ENCODE measurements at places on chromosomes 5 and 9.
A peak's percentile ranks its signal among the peaks of the same experiment; 100 is the strongest.

DNA sequence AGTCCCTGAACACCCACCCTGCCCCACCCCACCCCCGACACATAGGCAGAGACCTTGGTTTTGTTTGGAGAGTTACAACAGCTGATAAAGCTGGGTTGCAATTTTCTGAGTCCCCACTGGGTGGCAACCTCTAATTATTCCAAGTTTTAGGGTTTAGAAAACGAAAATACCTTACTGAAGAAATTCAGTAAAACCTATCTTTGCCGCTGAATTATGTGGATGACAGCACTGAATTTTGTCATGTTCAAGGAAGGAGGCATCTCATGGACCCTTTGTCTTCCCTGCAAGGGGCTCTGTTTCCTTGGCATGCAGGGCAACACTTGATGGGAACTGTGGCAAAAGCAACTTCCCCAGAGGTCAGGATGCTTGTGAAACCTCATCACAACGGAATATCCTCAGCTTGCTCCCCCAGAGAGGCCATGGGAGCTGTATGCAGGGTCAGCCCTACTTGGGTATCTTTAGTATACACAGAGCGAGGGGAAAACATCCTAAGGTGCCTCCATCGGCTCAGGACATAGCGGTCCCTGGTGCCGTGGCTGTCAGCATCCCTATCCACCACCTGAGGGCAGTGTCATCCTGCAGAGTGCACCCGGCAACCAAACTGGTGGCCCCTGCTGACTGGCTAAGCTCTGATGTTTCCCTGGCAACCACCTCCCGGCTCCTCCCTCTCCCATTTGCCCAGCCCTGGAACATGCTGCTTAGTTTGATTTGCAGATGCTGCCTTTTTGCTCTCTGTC lies 123.1 kb downstream of the RXRA start:
- DNase-seq, result peak; percentile 62

- no peak for DNase-seq
Observed at GRCh38 chr5:65760504-65761275, 38.7 kb downstream of the NLN start.

DNA sequence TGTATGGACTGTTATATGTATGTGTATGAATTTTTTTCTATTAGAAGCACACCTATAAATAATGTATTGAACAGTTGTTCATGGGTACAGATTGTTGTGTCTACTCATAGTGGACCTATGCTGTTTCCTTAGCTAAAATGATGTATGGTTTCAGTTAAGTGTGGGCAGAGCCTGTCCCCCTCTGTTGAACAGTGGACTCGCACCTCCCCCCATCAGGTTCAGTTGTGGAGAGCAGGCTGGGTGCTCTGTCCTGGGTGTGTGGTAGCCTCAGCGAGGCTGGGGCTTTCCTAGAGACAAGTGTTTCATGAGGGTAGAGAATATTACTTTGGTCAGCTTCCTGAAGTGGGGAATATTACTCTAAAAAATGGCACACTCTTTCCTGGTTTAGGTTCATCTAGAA lies 47.4 kb upstream of the LRRTM2 start:
- DNase-seq, result no peak

DNA sequence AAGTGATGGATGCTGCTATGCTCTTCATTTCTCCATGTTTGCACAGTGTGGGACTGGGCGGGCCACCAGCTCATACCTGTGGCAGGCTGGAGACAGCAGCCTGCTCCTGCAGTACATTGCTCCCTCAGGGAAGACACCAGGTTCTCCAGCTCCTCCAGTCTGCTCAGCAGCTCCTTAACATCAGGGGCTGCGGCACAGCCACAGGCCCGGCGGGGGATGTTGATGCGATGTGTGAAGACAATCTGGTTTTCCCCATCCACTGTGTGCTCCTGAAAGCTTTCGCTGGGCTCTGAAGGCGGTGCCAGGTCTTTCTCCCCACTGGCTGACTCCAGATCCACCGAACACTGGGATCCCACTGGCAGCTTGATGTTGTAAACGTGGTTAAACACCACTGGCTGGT lies 27.5 kb downstream of the TNC start:
- DNase-seq, result no peak

GRCh38 chr9:128203707-128204551 lies 750 bp downstream of the DNM1 start:
- DNase-seq, result no peak

DNA sequence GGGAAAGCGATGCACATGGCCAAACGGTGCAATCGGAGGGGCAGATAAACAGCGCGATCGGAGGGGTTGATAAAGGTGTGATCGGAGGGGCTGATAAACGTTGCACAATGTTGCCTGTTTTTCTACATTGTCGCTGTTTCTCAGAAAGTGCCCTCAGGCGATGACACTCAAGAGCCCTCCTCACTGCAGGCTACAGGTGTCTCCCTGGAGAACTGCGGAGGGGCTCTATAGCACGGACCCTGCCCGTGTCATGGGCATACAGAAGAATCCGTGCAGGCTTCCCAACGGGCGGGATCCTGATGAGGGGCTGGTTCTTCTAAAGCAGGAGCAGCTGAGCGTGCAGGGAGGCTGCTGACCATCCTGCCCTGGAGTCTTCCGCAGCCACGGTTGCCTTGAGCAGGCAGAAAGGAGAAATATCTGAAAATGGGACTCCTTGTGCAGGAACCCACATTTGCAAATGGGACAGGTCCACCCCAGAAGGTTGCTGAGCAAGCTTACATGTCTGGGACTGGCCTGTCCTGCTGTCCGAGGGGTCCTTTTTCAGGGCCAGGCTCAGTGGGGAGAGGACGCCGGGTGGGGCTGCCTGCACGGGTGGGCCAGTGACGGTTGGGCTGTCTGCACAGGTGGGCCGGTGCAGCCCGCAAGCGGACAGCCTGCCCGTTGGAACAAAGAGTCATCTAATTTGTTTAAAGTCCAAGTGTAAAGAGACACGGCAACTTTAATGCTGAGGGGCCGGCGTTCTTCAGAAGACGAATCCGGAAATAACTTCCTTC lies 25.1 kb upstream of the LPCAT1 start:
- no peak for DNase-seq

DNA sequence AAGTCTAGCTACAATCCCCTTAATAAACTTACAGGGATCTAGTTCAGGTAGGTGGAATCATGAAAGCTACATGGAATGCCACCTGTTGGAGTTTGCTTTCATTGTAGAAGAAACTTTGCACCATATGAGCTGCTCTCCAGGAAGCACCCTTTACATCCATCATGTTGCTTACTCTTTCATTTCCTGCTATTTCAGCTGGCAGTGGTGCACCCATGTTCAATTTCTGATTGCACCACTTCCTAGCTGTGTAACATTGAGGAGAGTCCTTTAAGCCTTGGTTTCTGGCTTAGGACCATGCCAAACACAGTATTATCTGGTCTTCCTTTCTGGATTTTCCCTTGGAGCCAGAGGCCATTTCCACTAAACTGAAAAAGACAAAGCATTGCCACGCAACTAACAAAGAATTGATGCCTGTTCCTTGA lies 123.3 kb upstream of the SLC12A2 start:
- no peak for DNase-seq

DNA sequence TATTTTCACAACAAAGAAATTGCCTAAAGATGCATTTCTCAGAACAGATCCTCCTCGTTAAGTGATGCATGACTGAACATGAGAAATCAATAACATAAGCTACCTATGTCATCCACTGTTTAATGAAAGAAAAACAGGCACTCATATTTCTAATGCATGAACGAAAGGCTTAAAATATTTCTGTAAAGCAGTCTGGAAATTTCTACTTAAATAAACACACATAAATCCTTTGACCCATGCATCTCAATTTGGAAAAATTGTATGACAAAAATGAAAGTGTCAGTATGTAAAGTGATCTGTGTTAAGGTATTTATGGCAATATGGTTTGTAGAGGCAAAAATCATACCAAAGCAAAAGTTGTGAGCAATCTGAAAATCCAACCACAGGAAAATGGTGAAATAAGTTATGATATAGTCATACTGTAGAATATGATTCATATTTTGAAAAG lies 399.2 kb upstream of the GRAMD2B start:
- no peak for DNase-seq

GRCh38 chr5:159518371-159518770 lies 188.1 kb upstream of the IL12B start:
- DNase-seq, result no peak

GRCh38 chr5:137566118-137566541 lies 67.0 kb upstream of the SPOCK1 start:
- DNase-seq, result no peak

DNA sequence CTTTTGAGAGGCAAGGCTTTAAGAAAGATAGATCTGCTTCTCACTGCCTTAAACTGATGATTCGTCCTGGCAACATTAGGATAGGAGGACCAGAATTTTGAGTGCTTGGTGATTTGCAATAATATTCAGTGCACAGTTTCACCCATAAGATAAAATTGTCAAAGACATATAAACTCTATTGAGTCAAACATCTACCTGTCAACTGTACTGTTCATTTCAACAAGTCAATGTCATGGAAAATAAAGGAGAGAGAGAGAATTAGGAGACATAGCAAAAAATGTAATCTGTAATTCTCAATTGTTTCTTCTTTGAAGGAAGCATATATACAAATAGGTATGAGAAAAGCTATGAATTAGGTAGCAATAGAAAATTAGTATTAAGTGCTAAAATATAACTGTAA lies 237.2 kb downstream of the CDH12 start:
- DNase-seq, result no peak

DNA sequence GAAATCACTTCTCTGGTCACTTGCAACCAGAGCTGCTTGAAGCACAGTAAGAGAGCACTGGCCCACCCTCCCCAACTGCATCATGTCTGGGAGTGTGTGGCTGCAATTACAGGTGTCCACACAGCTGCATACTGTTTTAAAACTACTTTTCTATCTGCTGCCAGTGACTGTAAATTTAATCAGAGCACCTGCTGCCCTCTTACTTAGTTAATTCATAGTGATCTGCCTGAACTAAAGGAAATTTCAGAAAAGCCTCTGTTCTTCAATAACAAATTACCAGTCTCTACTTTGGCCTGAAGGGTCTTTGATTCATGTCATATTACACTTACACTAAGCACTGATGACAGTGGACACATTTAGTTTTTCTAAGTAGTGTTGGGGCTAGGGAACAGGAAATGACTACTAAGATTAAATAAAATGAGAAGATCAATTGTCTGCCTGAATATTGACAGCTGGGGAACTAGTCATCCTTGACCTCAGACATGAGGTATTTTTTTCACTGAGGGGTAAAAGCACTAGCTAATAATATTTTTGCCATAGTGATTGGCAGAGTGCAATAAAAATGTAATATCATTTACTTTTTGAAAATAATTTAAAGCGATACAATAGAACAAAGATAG lies 788.9 kb upstream of the GRAMD2B start:
- DNase-seq, result no peak

DNA sequence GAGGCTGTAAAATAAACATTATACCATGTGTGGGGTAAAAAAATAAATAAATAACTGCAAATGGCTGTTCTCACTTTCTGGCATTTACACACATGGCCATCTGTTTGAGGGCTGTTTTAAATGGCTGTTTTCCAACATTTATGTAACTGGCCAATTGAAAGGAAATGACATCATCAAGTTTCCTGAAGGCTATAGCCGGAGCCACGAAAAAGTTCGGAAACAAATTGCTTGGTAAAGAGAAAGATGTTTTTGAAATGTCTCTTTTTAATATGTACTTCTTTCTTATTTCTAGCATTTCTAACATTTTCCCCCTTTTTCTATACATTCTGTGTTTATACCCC lies 95.4 kb upstream of the DAB2 start:
- no peak for DNase-seq

GRCh38 chr5:110790673-110791072 lies 51.9 kb downstream of the SLC25A46 start:
- no peak for DNase-seq

GRCh38 chr5:34826347-34826746 lies 12.6 kb upstream of the TTC23L start:
- DNase-seq, result no peak

DNA sequence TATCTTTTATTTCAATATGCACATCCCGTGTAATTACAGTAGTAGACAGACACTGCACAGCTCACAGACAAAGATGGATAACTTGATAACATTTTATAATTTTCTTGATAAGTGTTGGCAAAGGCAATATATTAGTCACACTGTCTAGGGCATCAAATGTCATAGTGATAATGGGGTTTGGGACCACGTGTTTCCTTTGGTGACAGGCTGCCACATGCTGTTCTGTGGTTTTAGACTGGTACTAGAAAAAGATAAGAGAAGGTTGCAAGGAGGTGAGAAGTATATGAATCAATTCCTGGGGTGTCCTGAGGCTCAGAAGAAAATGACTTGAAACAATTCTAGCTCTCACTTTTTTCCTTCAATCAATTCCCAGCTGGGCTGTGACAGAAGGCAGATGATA lies 258.8 kb upstream of the CHD1 start:
- no peak for DNase-seq

DNA sequence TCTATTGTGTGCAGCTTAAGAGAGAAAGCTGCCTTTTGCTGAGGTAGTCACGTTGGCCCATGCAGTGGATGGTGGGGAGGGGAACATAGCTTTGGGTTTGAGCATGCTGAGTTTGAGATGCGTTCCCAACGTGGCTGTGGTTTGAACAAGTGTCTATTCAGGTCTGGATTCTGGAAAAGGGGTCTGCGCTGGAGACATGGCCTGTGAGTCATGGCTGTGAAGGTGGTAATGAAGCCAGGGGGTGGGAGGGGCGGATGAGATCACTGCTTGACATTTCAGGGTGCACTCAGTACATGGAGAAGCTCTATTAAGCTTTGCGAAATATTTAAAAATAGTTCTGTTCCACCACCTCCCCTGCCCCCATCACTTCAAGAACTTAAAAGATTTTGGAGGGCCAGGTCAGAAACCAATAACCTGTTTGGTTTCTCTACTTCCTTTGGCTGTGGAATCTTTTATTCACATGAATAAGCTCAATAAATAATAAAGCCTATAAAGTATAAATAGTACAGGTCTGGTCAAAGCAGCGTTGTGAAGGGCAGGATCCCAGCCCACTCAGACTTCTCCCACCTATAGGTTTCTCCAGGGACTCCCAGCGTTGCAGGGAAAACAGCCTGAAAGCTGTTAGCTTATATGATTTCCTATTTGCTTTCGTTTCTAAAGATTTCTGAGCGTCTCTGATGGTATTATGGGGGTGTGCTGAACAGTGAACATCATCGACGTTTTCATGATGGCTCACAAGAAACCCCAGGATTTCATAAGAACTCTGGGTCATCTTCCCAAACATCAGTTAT lies 189.9 kb downstream of the NSG2 start:
- DNase-seq, result no peak

DNA sequence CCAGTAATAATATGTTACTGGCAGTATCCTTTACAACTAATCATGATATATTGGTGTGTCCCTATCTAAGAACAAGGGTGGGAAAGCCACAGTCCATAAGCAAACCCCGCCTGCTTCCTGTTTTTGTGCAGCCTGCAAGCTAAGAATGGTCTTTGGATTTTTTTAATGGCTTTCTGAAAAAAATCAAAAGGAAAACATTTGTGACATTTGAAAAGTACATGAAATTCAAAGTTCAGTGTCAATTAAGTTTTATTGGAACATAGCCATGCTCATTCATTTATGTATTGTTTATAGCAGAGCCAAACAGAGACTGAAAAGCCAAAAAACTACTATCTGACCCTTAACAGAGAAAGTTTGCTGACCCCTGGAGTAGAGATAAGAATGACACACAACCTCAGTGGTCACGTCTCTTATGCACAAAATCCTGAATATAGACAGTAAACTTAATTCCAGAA lies 12.8 kb upstream of the TMEM245 start:
- no peak for DNase-seq
